CD4-positive, CD25-positive, alpha-beta regulatory T cell (primary cell): ENCODE measurements at places on chromosomes 7 and 10. TPM values are rescaled to one million over a fixed set of nuclear protein-coding genes. Genes with fewer than 3 reads are reported as not detected.

CCAR1 gene
- 32.7 TPM for polyA plus RNA-seq

ASB15 gene
- polyA plus RNA-seq = not detected

GRCh38 chr7:77917500-77918262, 119.1 kb downstream of the PHTF2 start:
- peaks cover 14% of the 10 kb centered on the region for H3K4me1 ChIP-seq
- no peak overlapping the region for H3K27ac ChIP-seq
- H3K27me3 ChIP-seq = no peaks in the 10 kb centered on the region

- DNase-seq = no peak
- no peaks in the 10 kb centered on the region for H3K4me1 ChIP-seq
- H3K36me3 ChIP-seq = no peaks in the 10 kb centered on the region
- no peak overlapping the region for H3K4me3 ChIP-seq
- H3K27ac ChIP-seq = no peak overlapping the region
Observed at GRCh38 chr10:118278649-118279048, 63.5 kb downstream of the FAM204A start.

GRCh38 chr7:137789215-137789882, 57.4 kb downstream of the DGKI start:
- H3K4me1 ChIP-seq = no peaks in the 10 kb centered on the region
- no peak overlapping the region for H3K4me3 ChIP-seq
- H3K27me3 ChIP-seq = no peaks in the 10 kb centered on the region
- no peak for DNase-seq

DNA sequence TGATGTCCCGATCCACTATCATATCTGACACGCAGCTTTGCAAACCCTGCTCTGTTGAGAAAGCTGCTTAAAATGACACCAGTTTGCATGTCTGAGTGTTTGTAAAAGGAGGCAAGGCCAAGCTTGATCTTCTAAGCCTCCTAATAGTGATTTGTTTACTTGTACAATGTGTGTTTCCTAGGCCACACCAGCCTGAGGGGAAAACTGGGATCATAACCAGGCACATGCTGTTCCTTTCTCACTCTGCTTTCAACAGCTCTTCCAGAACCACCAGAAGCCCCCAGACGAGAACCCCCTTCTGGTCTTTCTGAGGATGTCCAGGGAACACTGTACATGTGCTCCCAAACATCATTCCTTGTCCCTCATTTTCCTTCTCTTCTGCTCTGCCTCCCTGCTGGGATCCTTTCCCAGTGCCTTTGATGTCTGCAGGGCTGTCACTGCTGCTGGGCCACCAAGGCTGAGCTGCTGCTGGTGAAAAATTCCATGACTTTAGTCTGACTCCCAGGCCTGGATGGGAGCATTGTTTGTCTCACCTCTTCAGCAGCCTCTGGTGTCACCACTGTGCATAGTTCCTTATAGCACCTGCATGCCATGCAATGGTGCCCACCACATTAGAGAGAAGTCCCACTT, 4.0 kb upstream of the LGI1 start:
- peaks cover 20% of the 10 kb centered on the region for H3K27me3 ChIP-seq
- DNase-seq = no peak
- no peak overlapping the region for H3K27ac ChIP-seq
- no peaks in the 10 kb centered on the region for H3K4me1 ChIP-seq

- H3K4me1 ChIP-seq = no peaks in the 10 kb centered on the region
- H3K27ac ChIP-seq = no peak overlapping the region
- no peak overlapping the region for H3K4me3 ChIP-seq
- no peaks in the 10 kb centered on the region for H3K36me3 ChIP-seq
- H3K27me3 ChIP-seq = no peaks in the 10 kb centered on the region
- DNase-seq = no peak
Observed at GRCh38 chr7:85070967-85071628, 115.8 kb downstream of the SEMA3D start.
